ENCODE measurements at places on chromosomes 12 and 14.

DNA sequence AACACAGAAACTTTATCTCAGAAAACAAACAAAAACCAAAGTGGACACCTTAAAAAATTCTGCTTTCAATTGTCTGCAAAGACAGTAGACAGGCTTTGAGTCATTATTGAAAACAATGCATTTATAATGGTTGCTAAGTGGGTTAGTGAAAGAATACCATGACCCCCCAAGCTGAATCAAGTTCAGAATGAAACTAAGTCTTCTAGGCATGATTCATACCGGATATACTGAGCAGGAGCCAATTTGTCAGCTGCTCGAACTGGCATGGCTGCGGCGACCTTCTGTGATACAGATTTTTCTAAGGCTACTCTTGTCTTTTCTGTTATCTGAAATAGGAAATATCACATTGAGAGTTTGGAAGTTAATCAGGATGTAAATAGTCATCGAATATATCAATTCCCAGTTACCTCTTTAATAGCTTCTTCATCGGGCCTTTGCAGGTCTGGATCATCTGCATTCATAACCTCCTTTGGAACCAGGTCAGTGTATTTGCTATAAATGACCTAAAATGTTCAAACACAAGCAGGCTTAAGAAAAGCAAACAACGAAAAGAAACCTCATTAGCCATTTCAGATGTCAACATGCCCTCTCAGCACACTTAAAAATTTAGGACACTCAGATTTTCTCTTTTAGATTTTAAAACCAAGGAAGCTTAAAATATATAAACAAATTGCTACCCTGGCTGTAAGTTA is 22.3 kb downstream of the SNW1 start:
- DNase-seq, result no peak

DNA sequence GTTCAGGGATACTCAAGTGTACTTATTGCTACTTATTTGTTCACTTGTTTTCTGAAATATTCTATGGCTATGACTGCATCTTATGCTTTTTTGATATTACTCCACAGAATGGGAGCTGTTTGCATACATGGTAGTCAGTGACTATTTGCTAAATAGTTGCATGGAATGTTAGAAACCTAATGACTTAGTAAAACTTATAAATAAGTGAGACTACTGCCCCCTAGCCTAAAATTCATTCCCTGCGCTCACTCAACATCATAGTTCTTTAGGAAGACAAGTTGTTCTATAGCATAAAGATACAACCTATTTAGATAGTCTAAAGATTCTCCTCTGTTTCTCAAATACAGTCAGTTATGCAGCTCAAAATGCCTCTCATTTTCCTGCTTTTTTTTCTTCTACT is 305.5 kb downstream of the CEP128 start:
- no peak for DNase-seq

DNA sequence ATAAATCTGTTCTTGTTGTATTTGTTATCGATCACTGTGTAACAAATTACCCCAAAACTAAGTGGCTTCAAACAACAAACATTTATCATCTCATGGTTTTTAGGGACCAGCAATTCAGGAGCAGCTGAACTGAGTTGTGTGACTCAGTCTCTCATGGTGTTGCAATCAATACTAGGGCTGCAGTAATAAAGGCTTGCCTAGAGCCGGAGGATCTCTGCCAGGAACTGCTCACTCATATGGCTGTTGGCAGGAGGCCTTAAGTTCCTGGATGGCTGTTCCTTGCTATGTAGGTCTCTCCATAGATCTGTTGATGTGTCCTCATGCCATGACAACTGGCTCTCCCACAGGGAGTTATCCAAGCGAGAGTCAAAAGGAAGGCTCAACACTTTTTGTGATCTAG is 3.8 kb upstream of the PSMC6 start:
- DNase-seq, result no peak

- no peak for DNase-seq
Measured at GRCh38 chr14:103519043-103519836, 3.4 kb downstream of the CKB start.

DNA sequence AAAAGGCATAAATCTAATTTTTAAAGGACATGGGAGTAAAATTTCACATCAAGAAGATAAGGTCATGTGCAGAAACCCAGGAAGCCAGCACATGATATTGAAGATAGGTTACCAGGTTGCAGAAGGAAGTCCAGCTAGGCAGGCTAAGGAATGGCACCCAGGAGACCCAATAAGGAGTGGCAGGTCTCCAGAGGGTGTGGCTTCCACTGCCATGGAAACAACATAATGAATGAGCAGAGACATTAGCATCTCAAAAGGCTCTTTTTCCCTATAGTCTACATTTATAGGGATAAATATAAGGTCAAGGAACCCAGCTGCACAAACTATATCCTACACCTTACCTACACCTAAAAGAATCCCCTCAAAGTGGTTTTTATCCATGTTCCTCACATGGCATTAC is 275.9 kb downstream of the RPS29 start:
- no peak for DNase-seq

DNA sequence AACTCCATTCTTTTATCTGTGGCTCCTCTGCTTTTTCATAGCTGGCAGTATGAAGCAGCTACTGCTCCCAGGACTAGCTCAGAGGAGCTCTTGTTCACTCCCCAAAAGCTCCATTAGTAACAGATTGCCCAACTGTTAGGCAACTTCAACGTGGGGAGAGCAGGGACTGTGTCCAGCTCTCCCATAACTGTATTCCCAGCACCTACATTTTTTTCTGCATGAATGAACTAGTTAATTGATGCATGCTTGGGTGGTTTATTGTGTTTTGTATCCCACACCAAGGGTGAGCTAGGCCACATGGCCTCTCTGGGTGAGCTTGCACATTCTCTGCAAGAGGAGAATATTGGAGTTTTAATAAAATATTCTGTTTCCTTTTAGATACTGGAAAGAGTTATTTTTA is 15.2 kb downstream of the STON2 start:
- DNase-seq, result no peak

DNA sequence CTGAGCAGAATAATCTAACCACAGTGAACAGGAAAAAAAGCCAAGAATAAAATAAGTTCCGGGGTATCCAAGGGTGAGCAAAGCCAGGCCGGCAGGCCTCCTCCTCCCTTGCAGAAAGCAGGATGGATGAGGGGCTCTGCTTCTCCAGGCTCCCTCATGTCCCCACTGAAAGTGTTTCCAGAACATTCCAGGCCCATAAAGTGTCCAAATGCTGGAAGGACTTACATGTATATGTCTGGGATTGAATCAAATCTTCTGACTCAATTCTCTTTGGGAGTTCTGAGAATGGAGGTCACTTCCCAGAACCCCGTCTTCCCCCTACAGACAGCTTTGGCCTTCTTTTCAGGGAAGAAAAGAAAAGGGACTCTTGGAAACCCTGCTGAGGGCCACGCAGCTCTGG is 25.0 kb upstream of the BDKRB1 start:
- no peak for DNase-seq

DNA sequence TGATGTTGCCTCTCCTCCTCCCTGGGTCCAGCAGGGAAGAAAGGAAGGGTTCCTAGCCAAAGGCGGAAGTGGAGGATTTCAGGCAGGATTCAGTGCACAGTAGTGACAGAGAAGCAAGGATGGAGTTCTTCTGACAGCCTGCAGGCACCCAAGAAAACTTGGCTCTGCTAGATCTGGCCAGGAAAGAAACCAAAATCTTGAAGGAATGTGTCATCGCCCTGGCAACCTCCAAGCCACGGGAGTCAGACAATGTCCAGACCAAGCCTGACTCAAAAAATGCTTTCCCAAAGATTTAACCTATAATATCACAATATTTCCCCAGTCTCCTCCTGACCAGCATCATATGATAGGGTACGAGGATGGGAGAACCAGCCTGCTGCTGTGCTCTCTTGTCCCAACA is 22.8 kb upstream of the DHRS4 start:
- no peak for DNase-seq

- no peak for DNase-seq
Measured at GRCh38 chr12:53179687-53180219, 769 bp upstream of the ZNF740 start.

- DNase-seq, result no peak
Measured at GRCh38 chr12:26238341-26239121, 43.2 kb downstream of the SSPN start.

GRCh38 chr12:9799961-9800360 is 27.3 kb upstream of the KLRF1 start:
- no peak for DNase-seq

GRCh38 chr14:23299986-23300686 is 2.5 kb downstream of the PPP1R3E start:
- DNase-seq, result no peak

DNA sequence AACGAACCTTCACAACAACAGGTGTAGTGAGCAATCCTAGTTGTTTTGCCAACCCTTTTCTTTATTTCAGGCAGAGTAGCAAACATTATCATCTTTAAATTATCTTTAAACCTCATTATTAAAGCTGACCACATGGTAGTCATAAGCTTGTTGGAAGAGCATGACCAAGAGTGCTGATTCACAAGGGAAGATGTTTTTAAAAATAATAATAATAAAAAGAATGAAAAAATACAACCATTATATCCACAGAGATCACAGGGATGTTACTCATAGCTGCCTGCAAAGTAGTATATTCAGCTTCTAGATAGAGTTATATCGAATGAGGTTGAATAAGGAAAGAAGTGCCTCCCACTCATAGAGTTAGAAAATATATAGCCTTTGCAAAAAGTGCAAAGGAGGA is 101.0 kb upstream of the FLRT2 start:
- no peak for DNase-seq

DNA sequence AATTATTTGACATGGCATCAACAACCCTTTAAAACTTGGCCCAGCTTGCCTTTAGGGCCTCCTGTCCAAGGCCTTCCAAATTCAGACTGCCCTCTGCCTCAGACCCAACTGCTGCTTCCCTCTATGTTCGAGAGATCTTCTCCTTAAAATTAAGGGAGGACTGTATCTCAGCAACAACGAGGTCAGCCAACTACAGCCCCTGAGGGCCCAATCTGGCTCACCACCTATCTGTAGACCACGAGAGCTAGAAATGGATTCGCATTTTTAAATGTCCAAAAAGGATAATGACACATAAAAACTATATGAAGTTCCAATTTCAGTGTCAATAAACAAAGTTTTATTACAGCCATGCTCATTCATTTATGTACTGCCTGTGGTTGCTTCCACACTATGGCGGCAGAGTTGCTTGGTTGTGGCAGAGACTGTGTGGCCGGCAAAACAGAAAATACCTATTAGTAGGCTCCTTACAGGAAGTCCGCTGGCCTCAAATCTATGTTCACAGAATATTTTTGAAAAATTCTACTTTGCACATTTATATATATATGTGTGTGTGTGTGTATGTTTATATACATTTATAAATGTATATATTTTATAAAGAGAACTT is 1026.9 kb downstream of the BCL11B start:
- DNase-seq, result no peak

GRCh38 chr12:111761706-111762105 is 5.0 kb upstream of the ALDH2 start:
- no peak for DNase-seq

DNA sequence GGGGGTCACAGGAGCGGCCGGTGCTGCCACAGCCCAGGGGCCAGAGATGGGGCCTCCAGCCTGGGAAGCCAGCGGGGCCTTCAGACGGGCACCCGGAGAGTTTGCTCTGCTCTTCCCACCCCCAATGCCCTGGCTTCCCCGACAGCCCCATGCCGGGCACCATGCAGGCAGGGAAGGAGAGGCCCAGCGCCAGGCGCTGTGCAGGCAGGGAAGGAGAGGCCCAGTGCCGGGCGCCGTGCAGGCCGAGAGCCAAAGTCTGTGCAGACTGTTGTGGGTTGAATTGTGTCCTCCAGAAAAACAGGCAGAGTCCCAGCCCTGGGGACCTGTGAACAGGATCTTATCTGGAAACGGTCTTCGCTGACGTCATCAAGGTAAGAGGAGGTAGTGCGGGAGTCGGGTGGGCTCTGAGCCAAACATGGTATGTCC is 34.3 kb downstream of the GALNT9 start:
- no peak for DNase-seq

DNA sequence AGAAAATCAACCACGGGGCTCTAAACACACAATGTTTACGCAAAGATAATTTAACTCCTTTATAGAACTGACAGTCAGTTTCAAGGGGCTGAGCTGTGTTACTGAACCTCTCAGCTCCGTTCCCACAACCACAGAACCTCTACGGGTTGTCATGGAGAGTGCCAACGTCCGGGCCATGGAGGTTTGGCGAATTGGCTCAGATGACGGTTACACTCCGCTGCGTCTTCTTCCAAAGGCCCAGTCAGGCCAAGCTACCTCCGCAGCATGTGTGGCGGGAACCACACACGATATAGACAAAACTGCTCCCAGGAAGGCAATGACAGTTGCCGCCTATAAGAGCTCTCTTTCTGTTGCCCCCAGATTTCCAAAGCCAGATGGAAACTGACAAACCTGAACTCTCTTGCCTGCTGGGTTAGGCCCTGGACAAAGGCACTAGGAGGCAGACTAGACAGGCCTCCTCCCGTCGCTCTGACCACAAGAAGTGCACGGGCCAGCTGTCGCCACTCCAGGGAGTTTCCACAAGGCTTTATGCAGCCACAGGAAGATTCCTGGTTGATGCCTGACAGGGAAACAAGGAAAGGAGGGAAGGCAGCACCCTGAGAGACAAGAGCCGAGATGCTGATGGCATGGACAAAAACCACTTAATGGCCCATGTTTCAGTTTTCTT is 30.3 kb downstream of the CCDC88C start:
- no peak for DNase-seq

DNA sequence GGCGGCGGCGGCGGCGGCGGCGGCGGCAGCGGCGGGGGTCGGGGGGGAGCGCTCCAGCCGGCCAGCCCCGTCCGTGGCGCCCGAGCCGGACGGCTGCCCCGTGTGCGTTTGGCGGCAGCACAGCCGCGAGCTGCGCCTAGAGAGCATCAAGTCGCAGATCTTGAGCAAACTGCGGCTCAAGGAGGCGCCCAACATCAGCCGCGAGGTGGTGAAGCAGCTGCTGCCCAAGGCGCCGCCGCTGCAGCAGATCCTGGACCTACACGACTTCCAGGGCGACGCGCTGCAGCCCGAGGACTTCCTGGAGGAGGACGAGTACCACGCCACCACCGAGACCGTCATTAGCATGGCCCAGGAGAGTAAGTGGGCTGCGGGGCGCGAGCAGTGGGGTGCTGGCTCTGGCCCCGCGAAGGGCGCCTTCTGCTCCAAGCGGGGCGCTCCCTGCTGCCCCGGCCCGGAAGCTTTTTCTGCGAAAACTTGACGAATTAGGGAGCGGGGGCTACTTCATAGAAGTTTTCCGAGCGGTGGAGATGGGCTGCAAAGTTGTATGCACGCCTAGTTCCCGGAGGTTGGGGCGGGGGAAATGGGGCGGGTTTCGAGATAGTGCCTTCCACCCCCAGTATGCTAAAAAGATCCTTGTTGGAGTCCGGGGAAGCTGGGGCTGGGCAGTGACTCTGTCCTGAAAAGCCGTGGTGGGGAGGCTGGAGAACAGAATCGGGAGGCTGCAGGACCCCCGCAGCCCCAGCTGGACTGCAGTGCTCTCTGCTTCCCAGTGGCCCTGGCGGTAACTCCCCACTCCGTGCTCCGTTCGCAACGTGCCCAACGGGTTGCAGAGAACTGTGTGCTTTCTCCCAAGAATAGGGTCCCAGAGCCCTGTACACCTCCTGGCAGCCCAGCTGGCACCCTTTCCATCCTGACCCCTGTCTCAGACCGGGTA is 751 bp downstream of the GDF11 start:
- DNase-seq, result no peak
